Right lung (tissue), 10 donors: ENCODE measurements at places on chromosomes 2 and 18. TPM values are rescaled to one million over a fixed set of nuclear protein-coding genes. Genes with fewer than 3 reads are reported as not detected.

GRCh38 chr18:41948544-41949110 is 6.4 kb upstream of the PIK3C3 start:
- DNase-seq: no peak

GRCh38 chr2:38591152-38591551 is 11.6 kb downstream of the HNRNPLL start:
- no peak for DNase-seq

DNA sequence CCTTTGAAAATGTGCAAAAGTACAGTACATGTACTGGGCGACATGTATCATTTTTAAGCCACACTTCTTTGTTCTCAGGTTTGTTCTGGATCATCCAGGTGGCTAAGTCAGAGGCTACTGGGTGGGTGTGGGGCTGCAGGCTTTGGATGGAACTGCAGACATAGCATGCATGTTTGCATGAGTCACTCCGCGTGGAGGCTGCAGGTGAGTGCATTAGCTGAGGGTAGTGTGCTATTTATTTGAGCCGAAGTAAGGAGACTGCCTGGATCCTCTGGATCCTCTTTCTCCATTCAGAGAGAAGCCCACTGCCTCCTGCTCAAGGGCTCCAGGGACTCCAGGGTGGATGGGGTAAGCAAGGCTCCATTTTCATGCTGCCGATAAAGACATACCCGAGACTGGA is 9.4 kb upstream of the NEURL3 start:
- no peak for DNase-seq

GRCh38 chr2:24121469-24121868 is 1.7 kb downstream of the PFN4 start:
- DNase-seq: no peak

- DNase-seq: no peak
These were observed 118.3 kb downstream of the CAMKMT start for GRCh38 chr2:44480068-44480467.

- no peak for DNase-seq
These were observed 5.0 kb upstream of the IL1RN start for GRCh38 chr2:113122364-113122763.

ZSWIM2 gene
- not detected for polyA plus RNA-seq

PDE1A gene
- polyA plus RNA-seq: 16.0 TPM

CDCA7 gene
- 88.1 TPM for polyA plus RNA-seq
